ENCODE measurements at places on chromosomes 7 and 10.

- no peak for DNase-seq
These were observed 25.0 kb downstream of the ABLIM1 start for GRCh38 chr10:114632869-114633715.

DNA sequence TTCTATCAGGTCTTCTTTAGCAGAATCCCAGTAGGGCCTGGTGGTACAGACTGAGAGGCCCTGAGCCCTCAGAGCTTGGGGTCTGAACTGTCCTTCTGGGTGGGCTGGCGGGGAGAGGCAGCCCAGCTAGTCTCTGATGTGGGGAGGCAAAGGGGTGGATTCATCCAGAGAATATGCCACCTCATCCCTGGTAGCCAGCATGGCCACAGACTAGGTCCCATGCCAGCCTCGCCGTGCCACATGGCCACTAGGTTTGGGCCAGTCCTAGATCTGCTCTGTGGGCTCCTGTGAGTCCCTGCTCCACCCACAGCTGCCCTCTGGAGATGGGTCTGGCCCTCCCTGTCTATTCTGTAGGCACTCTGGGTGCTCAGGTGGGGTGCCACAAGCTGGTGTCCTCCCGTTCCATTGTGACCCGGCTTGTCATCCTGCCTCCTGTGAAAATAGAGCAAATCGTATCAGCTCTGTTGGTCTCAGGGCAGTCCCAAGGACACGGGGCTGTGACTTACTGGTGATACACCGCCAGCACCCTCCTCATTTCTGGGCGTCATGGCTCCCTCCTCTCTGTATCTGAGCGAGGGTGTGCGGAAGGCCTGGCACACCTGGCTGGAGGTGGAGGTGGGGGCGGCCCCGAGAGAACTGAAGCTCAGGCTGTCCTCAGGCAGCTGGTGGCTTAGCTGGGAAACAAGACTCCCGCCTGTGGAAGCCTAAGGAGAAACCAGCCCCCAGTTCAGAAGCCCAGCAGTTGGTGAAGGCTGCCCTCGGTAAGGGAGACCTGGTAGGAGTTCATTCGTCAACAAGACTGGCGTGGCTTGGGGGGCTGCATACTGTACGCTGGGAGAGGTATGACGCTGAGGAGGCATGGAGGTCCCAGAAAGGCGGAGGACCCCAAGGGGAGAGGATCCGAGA, 33.3 kb downstream of the UNC5B start:
- no peak for DNase-seq

- DNase-seq: no peak
These were observed 42.8 kb upstream of the FIGNL1 start for GRCh38 chr7:50492770-50493519.

GRCh38 chr10:21002091-21002878, 105.2 kb upstream of the NEBL start:
- no peak for DNase-seq

- no peak for DNase-seq
These were observed 11.3 kb downstream of the NFKB2 start for GRCh38 chr10:102406815-102407214.

GRCh38 chr10:20855398-20856038, 41.6 kb downstream of the NEBL start:
- DNase-seq: no peak

- DNase-seq: no peak
These were observed 303.5 kb downstream of the BBS9 start for GRCh38 chr7:33432821-33433220.

GRCh38 chr10:21521751-21522533, 3.5 kb downstream of the SKIDA1 start:
- no peak for DNase-seq

DNA sequence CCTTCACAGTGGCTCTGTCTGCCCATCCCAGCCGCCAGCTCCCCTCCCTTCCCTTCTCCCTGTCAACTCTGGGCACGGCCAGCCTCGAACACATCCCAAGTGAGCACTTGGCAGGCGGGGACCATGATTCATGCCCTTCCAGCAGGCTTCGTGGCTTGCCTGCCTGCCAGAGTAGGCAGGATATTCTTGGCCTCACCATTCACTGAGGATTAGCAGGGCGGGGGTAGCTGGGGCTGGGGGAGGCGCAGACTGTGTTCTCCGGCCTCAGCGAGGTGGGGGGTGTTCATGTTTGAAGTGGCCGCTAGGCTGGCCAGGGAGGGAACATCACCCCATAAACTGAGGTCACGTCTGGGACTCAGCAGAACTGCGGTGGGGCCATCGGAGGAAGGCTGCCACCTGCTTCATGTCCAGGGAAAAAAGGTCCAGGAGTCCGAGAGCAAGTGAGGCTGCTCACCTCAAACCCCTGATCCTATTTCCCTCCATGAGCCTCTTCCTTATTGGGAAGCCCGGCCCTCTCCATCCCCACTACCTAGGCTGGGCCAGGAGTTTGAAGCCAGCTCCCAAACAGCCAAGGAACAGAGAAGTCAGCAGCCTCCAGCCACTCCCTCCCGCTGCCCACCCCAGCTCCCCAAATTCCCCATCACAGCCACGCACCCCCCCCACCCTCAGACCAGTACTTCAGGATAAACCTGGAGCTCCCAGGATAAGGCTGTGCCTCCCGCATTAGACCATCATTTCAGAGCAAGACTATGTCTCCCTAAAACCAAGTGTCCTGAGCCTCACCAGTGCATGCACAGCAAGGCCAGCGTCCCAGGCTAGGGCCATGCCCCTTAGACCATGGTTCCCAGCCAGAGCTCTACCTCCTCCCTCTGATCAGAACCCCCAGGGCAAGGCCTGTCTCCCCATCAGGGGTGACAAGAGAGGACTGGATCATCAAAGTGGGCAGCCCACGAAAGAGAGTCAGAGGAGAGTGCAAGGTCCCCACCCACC, 42.8 kb upstream of the RABGEF1 start:
- no peak for DNase-seq

DNA sequence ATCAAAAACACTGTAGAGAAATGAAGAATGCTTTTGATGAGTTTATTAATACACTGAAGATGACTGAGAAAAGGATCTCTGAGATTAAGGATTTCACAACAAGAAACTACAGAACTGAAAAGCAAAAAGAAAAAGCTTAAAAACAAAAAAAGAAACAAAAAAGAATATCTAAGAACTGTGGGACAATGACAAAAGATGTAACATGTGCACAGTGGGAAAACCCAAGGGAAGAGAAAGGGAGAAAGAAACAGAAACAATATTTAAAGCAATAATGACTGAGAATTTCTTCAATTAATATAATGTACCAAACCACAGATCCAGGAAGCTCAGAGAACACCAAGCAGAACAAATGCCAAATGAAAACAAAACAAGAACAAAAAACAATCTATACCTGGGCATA, 42.2 kb downstream of the TFEC start:
- DNase-seq: no peak

DNA sequence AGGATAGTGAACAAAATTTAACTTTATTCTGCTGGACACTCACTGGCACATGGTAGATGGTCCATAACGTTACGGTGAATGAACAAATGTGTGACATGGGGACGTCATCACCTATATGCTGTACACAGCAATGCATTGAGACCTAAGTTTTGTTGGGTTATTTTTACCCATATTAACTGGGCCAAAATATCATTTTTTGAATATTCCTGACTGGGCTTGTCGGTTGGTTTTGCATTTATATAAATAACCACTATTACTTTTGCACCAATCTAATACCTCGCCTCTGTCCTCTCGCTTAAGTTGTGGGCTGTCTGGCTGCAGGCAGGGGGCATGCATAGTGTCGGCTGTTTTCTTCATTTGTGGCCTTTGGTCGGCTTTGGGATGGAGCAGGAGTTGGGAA, 161.7 kb downstream of the USP6NL start:
- DNase-seq: no peak

DNA sequence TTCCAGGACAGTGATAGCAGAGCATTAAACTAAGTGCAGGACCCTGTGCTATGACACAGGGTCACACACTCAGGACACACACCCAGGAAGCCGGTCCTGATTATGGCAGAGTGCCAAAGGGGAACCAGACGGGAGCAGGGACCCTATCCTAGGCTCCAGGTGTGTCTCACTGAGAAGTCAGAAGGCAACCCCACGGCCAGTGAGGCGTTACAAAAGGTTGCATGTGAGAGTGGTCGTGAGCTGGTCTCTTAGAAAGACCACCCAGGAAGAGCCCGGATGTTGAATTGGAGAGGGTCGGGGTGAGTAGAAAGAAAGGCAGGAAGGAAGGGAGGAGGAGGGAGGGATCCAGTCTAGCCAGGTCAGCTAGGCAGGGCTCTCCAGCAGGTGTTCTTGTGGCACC, 31.0 kb downstream of the FRMPD2 start:
- DNase-seq: no peak

DNA sequence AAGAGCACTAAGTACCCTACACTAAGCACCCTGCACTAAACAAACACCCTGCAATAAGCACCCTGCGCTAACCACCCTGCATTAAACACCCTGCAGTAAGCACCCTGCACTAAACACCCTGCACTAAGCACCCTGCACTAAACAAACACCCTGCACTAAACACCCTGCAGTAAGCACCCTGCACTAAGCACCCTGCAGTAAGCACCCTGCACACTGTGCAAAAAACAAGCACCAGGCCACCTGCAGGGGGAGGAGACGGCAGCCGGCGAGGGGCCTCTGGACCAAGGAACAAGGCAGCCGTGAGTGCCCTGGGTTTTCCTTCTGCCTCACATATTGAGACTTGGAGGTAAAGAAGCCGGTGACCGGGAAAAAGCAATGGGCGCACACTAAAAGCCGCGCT, 30.2 kb downstream of the KNDC1 start:
- DNase-seq: no peak

- no peak for DNase-seq
These were observed 928.7 kb downstream of the IPMK start for GRCh38 chr10:57338823-57339558.

GRCh38 chr7:53035499-53036412, at the start of gene POM121L12:
POM121L12 (plus strand) TSS chr7:53035633; CDS start chr7:53035672, 39 bp downstream.
- no peak for DNase-seq

- DNase-seq: no peak
These were observed 369.5 kb downstream of the IPMK start for GRCh38 chr10:57898231-57898630.

DNA sequence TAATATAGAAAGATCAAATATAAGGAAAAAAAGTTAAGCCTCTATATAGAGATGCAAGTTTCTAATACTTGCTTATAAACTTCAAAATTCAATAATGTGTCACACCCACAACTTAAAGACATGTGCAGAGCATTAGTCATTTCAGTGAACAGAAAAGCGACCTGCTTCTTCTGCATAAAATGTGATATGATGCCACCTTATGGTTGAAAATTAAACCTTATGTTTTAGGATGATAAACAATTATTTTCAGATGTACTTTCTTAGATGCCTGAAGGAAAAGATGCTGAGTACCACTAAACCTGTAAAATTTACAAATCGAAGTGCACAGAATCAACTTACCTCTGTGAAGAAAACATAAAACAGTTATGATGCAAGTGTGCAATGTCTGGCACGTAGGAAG, 96.0 kb downstream of the MTERF1 start:
- DNase-seq: no peak

DNA sequence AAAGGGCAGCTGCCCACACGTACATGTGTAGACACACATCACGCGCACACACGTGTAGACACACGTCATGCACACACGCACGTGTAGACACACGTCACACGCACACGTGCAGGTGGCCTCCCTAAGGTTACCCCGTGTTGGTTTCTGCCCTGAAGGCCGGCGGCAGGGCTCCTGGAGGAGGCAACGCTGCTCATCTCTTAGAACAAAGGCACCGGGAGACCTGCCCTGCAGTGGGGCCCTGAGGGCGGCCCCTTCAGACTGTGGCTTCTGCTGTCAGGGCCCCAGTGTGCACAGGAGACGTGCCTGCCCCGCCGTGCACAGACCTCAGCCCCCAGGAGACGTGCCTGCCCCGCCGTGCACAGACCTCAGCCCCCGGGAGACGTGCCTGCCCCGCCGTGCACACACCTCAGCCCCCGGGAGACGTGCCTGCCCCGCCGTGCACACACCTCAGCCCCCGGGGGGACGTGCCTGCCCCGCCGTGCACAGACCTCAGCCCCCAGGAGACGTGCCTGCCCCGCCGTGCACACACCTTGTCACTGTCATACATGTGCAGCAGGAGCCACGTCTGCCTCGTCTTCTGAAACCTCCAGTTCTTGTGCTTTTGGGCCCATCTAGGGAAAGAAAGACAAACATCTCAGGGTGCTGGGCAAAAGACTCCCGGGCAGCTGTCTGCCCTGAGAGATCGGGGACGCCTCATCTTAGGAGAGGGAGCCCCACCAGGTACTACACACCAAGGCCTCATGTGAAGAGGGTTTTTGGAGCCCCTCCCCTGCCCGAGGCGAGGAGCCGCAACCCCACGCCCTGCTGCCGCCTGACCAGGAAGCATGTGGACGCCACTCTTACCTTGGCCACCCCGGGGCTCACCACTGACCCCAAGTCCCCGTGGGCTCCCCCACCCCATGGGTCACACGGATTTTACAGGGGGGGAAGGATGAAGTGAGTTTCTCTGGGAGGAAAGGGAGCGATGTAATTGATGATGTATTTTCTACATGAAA, 17.3 kb downstream of the CYP2W1 start:
- no peak for DNase-seq

GRCh38 chr7:38880035-38880434, 29.0 kb downstream of the VPS41 start:
- DNase-seq: no peak

GRCh38 chr7:16044645-16045044, 358.2 kb upstream of the MEOX2 start:
- DNase-seq: no peak

- DNase-seq: no peak
These were observed 118.8 kb downstream of the JAZF1 start for GRCh38 chr7:28061824-28062196.

GRCh38 chr7:27312820-27313219, 70.2 kb downstream of the EVX1 start:
- no peak for DNase-seq

- no peak for DNase-seq
These were observed 139.4 kb downstream of the GNAT3 start for GRCh38 chr7:80372415-80372814.

DNA sequence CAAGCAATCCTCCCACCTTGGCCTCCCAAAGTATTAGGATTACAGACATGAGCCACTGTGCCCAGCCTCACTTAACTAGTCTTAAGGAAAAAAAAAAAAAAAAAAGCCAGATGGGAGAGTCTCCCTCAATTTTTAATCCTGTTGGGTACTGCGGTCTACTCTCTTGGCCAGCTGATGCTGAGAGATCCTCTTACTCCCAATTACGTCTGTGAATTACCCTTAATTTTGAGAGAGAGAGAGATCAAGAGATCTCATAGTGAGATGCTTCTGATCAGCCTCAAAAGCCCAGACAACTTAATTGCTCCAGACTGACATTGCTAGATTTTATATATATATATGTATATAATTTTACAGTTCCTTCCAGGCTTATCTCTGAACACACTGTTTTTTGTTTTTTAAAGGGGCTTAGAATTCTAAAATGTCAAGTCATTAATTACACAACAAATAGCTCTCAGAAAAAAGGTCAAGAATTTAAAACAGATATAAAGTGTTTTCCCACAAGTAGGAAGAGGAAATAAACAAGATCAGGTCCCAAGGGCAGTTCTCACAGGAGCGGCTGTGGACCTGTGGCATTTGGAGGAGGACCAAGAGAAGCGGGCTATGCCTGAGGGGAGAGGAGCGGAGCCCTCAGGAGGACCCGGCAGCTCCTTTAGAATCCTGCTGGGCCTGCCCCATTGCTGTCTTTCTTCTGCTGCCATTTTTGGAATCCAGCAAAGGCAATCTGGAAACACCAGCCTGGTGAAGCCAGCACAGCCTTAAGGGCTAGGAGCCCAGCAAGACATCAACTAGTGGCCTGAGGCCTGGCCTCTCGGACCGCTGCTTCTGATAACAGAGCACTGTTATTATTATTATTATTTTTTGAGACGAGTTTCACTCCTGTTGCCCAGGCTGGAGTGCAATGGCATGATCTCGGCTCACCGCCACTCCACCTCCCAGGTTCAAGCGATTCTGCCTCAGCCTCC, 30.1 kb downstream of the DENND2A start:
- no peak for DNase-seq

Data from NK-92 treated with Interleukin-12 subunit alpha and Interleukin-12 subunit beta, amount 100 ng/mL, for 24 hours (cell line).